ENCODE measurements at places on chromosomes 1 and 21.
A peak's percentile ranks its signal among the peaks of the same experiment; 100 is the strongest.

GRCh38 chr1:242187816-242188215 lies 188.9 kb upstream of the MAP1LC3C start:
- no peak for DNase-seq

DNA sequence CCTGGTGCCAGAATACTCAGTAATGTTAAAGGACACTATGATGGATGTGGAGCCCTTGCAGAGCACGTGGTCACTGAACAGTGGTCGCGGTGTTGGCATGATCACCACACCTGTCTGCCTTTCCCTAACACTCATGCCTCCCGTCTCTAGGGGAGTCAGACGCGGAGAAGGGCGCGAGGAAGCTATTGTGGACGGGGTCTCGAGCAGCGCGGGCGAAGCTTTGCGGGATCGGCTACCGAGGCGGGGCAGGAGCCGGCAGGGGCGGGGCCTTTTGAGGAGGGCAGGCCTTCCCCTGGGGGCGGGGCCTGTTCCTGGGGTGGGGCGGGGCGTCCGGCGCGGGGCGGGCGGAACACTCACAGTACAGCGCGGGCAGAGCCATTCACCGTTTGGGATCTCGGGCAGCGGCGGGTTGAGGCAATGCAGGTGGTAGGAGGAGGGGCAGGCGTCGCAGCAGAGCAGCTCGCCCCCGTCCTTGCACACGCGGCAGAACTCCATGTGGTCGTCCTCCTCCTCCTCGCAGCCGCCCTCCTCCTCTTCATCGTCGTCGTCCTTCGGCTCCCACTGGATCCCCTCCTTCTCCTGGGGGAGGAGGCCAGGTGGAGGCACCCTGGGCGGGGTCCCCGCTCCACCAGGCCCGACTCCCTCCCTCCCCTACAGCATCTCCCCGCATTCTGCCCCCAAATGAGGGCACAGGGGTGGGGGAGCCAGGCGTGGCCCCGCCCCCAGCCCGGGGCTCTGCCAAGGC lies 31.5 kb downstream of the CHD5 start:
- DNase-seq: peak; percentile 58

- DNase-seq: no peak
Observed at GRCh38 chr21:27132266-27132665, 165.4 kb upstream of the ADAMTS5 start.

- DNase-seq: no peak
Observed at GRCh38 chr1:225651376-225651871, 1.5 kb downstream of the ENAH start.

DNA sequence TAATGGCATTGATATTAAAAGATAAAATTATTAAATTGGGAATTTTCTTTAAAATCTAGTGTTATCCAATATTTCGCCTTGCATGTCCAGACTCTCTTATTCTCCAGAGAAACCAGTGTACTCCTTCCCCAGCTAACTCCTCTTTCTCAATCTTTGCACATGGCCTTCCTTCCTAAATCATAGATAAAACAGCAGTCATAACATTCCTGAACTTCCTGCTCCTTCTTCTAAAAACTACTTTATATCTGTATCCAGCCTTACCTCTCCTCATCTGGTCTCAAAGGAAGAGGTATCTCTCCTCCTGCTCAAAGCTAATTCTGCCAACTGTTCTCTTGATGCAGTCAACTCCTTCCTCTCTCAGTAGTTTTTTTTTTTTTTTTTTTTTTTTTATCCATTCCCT lies 39.5 kb upstream of the NEK7 start:
- DNase-seq: no peak

All from hematopoietic multipotent progenitor cell treated with erythropoietin and hydrocortisone succinate and interleukin-3 and kit ligand, for 15 days (in vitro differentiated cells).